ENCODE measurements at places on chromosomes 16 and 17.

DNA sequence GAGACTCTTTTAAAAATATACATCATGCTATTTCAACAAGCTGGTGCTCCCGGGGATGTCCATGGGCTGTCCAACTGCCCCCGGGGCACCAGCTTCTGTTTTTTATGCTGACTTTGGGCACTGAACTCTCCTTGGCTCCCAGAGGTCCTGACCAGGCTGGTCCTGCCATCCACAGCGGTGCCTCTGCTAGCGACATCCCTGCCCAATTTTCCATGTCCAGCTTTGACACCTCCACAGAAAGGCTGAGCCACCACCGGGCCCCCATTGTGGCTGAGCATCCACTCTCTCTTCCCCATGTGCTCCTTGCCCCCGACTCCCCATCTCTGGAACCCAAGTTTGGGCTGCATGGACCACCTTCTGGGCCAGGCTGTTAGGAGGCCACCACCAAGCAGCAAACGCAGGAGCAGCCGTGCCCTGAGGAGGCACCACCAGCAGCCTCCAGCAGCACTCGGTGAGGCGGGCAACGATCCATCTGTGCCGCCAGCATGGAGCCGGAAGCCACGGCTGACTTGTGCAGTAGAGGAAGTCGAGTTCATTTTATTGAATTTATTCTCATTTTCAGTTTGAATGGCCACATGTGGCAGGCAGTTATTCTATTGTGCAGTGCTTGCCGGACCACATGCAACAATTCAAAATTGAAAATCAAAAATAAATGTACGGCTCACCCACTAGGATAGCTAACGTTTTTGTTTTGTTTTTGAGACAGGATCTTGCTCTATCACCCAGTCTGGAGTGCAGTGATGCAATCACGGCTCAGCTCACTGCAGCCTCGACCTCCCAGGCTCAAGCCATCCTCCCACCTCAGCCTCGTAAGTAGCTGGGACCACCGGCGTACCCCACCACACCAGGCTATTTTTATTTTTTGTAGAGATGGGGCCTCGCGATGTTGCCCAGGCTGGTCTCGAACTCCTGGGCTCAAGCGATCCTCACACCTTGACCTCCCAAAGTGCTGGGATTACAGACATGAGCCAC lies 2.8 kb upstream of the MEAK7 start:
- no peak for DNase-seq

- no peak for DNase-seq
Measured at GRCh38 chr17:44931376-44931775, 16.1 kb upstream of the GFAP start.

GRCh38 chr17:3271072-3271848 lies 26.9 kb downstream of the OR3A1 start:
- DNase-seq, result no peak

DNA sequence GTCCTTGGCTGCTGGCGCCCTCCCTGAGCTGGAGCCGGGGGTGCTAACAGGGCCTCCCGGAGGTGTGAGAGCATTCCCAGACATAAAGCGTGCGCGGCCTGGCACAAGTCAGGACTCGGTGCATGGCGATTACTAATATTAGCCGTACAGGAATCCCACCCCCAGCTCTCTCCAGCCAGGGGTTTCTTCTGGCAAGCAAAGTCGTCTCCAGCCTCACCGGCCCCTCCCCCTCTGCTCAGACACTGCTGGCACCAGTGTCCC lies 5.0 kb downstream of the CASKIN1 start:
- no peak for DNase-seq

DNA sequence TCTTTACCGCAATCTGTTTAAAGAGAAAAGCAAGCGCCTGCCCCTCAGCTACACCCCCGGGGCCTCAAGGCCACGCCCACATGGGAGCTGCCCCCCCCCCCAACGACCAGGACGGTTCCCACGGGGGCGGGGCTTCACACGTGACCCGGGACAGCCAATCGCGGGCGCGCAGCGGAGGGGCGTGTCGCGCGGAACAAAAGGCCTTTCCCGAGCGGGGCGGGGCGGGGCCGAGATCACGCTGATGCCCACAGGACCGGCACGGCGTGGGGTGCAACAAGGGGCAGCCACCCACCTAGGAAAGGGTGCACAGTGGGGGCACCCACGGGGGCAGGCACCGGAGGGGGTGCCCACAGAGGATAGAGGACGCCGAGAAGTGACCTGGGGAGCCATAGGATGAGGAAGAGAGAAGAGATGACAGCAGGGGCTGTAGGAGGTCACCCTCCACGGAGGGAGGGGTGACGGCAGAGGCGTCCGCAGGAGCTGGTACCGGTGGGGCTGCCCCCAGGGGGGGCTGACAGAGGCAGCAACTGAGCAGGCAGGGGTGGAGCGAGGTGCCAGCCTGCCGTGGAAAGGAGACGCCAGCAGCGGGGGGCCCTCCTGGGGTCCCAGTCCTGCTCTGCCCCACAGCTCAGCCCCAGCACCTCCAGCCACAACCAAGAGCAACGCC lies 6.2 kb downstream of the UNKL start:
- peak; percentile 89 for DNase-seq

DNA sequence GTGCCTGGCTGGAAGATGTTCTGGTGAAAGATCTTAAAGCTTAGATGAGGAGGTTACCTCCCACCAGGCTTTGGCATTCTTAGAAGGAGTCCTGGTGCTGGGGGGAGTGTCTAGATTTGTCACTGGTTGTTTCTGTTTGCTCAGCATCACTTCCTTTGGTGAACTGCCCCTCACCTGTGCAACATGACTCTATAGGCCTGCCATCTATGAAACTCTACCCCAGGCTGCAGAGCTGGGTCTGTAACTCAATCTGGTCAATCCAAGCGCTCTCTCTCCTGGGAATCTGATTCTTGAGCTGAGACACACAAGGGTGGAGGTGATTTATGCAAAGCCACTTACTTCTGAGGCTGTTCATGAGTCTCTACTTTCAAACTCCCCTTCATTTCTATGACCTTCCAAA lies 399.4 kb downstream of the NPIPA7 start:
- DNase-seq, result no peak

DNA sequence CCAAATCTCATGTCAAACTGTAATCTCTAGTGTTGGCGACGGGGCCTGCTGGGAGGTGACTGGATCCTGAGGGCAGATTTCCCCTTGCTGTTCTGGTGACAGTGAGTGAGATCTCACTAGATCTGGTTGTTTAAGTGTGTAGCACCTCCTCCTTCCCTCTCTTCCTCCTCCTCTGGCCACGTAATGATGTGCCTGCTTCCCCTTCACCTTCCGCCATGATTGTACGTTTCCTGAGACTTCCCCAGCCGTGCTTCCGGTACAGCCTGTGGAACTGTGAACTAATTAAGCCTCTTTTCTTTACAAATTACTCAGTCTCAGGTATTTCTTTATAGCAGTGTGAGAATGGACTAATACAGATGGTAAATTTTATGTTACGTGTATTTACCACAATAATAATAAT lies 49.2 kb downstream of the METTL16 start:
- DNase-seq, result no peak

DNA sequence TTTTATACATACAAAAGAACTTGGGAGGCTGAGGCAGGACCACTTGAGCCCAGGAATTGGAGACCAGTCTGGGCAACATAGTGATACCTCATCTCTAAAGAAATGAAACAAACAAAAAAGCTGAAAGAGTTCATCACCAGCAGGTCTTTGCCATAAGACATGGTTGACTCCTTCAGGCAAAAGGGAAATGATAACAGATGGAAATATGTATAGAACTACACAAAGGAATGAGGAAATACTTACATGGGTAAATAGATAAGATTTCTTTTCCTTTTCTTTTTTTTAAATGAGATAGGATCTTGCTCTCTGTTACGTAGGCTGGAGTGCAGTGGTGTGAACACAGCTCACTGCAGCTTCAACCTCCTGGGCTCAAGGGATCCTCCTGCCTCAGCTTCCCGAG lies 165.3 kb downstream of the PARN start:
- DNase-seq, result no peak

- no peak for DNase-seq
Measured at GRCh38 chr17:38659415-38659814, 15.3 kb downstream of the EPOP start.

DNA sequence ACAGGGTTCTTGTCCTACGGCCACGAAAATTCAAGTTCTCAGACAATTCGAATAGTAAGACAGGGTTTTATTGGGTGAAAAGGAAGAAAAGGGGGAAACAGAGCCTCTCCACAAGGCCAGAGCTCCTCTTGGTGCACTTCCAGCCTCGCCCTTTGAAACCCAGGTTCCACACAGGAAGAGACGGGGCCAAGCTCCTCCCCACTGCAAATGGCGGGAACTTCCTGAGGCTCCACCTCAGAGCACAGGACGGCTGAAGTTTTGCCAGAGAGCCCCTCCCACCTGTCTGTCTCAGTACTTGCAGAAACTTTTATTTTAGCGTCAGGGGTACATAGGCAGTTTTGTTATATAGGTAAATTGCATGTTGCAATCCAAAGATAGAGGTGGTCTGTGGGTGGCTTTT lies 165.7 kb upstream of the CDH8 start:
- no peak for DNase-seq

- DNase-seq, result no peak
Measured at GRCh38 chr17:49741009-49741691, 22.8 kb downstream of the FAM117A start.

DNA sequence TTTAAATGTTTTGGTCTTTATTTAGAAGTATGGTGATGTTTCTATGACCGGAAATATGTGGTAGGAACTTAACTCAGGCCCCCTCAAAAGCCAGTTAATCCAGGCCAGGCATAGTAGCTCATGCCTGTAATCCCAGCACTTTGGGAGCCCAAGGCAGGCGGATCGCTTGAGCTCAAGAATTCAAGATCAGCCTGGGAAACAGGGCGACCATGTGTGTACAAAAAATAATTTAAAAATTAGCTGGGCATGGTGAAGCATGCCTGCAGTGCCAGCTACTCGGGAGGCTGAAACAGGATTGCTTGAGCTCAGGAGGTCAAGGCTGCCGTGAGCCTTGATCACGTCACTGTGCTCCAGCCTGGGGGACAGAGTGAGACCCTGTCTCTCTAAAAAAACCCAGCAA lies 10.3 kb downstream of the RSL1D1 start:
- no peak for DNase-seq

GRCh38 chr17:74866198-74866835 lies 6.5 kb downstream of the FDXR start:
- DNase-seq, result no peak

- DNase-seq, result peak; percentile 76
Measured at GRCh38 chr16:30567991-30568638, 3.4 kb downstream of the ZNF688 start.

- DNase-seq, result no peak
Measured at GRCh38 chr17:61968757-61969156, 41.0 kb upstream of the INTS2 start.

- DNase-seq, result no peak
Measured at GRCh38 chr16:69917739-69918138, 33.4 kb upstream of the CLEC18A start.

DNA sequence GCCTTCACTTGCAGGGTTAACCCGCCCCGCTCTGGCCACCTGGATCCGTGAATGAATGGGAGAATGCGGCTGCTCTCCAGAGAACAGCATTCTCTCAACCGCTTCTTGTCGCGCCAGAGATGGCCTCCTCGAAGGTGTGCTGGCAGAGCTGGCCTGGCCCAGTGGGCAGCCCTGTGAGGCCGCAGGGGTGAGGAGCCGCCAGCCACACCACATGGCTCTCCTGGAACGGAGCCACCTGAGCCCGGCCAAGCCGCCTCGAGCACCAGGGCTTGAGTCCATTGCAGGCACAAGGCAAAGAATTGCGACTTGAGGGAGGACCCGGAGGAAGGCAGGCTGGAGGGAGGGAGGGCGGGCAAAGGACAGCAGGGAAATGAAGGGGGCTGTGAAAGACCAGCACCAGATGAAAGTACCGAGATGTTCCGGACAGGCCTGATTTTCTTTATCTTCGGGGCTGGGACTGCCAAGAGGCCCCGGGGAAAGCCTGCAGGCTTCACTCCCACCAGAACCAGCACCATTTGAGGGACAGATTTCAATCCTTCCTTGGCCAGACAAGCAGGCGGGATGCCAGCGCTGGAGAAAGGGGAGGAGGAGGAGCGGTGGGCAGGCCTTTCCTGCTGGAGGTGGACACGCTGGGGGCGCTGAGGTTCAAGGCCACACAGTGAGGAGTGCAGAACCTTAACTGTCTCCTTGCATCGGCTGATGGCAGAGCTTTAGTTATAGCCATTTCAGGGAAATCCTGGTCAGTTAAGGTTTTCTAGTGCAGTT lies 69.4 kb downstream of the MRC2 start:
- DNase-seq, result no peak

DNA sequence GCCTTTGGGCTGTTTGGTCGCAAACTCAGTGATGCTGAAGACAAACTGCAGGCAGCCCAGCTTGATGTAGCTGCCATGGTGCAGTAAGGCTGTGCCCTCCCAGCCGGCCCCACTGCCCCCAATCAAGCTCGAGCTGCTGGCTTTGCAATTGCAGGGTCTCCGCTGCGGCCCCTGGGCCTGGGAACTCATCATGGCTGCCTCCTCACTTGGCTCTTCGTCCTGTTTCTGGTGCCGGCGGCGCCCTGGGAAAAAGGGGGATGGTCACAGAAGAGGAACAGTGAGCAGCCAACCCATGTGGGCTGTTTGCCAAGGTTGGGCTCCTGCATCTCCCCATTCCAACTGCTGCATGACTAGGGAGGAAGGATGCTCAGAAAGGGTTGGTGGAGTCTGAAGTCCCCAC lies 3.4 kb upstream of the DHRS13 start:
- no peak for DNase-seq

- DNase-seq, result no peak
Measured at GRCh38 chr16:87634411-87634810, 32.1 kb downstream of the JPH3 start.

DNA sequence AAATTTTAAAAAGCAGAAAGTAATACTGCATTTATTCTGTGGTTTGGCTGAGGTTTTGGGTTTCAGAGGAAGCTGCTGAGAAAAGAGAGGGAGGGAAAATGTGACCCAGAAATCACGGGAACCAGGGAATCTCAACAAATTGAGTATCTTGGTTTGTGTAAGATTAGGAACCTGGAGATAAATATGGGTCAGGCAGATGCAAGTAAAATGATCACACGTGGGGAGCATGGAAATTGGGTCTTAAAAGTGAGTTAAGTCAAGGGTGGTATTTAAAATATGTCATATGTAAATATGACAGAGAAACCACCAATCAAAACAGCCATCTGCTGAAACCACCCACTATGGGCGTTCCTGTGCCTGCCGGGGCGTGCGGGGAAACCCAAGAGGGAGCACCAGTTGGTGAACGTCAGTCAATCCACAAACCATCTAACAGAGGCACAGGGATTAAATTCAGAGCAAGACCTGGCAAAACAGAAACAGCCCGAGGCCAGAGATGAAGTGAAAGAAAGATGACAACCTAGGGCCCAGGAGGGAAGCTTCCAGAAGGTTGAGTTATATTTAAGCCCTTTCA lies 33.4 kb downstream of the CDH13 start:
- DNase-seq, result peak; percentile 62
